Amniotic epithelial cell (primary cell): ENCODE measurements at places on chromosomes 2 and 18.
A peak's percentile ranks its signal among the peaks of the same experiment; 100 is the strongest.

- DNase-seq: no peak
Measured at GRCh38 chr2:20478961-20479360, 32.1 kb downstream of the RHOB start.

DNA sequence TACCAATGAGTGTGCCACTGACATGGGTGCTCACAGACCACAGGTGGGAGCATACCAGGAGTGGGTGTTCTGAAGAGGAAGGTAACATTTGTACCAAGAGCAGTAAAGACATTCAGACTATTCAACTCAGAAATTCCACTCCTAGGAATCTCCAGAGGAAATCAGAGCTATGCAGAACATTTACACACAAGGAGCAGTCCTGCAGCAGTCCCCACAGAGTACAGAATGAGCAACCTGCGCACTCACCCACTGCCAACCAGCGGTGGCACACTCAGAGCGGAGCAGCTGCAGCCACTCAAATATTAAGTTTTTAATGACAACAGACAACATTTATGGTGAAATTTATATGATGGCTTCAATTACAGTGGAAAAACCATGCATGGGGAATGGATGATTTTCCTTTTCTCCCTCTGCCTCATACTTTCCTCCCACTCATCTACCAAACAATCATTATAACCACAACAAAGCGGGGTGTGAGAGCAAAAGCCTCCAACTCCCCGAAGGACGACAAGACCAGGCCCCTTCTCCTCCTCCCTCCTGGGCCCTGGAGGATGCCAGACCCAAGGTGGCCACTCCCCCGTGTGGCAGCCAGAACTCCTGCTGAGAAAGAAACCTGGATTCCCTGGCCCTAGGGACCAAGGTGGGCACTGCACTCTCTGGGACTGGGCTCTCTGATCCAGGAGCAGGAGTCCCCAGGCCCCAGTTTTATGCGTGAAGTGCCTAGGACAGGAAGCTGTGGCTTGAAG, 5.4 kb downstream of the HS6ST1 start:
- peak; percentile 58 for DNase-seq

DNA sequence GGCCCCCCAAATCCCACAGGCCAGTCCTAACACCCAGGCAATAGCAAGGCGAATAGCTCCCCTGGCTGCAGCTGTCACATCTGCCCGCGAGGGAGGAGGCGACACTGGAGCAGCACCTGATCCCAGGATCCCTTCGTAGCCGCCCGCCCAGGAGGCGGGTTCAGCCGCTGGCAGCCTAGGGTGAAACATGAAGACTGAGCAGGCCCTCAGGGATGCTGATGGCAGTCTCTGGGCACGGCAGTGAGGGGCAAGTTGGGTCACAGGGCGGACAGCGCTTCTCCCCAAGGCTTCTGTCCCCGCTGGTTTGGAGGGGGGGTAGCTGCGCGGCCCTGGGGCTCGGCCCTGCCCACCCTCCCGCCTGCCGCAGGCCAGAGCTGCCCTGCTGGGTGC, 1.9 kb downstream of the DNMT3A start:
- no peak for DNase-seq

DNA sequence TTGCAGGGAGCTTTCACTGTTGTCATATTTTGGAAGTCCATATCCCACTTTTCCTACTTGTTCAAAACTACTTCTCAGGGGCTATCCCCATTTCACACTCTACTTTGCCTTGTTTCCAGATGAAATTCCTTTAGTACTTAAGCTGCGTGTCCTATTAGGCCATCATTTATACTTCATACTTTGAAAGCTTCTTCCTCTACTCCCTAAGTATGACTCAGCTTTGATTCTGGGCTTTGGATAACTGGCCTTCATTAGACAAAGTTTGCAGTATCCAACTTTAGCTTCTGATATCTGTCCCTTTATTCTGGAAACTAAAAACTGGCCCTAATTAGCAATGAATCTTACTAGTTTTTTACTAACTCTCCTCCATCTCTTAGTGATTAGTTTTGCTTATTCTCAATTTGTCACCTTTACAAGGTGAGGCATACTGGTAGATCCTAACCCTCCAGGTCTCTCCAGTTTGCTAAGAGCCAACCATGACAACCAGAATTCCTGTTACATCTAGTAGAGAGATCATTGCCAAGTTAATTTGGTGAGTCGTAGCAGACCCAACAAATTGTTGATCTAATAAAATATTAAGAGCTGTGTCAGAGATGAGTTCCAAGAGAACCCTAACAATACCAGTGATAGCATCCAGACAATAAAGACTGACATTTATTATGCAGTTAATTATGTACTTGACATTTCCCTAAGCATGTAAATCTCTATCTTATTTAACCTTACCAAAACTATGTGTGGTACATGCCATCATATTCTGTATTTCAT, 31.2 kb upstream of the ITGAV start:
- DNase-seq: peak; percentile 63

- DNase-seq: peak; percentile 4
Measured at GRCh38 chr18:26227051-26227670, 916 bp downstream of the TAF4B start.

- DNase-seq: no peak
Measured at GRCh38 chr2:120348737-120349439, 3.0 kb downstream of the INHBB start.

GRCh38 chr2:112021781-112022231, 33.3 kb upstream of the TMEM87B start:
- peak; percentile 63 for DNase-seq

DNA sequence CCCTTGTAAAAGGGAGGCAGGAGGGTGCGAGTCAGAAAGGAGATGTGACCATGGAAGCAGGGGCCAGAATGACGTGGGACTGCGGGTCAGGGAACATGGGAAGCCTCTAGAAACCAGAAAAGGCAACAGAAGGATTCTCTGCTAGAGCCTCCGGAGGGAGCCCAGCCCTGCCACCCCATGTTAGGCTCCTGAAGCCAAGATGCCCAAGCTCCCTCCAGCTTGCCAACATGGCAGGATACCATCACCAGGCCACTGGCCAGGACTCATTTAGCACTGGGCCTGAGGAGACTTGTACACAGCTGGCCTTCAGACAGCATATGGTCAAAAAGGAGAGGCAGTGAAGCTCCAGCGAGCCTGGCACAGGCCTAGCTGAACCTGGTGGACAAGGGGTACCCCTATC, 5.6 kb downstream of the TMEM247 start:
- DNase-seq: no peak

GRCh38 chr18:30469091-30469490, 573.5 kb downstream of the DSC3 start:
- no peak for DNase-seq

DNA sequence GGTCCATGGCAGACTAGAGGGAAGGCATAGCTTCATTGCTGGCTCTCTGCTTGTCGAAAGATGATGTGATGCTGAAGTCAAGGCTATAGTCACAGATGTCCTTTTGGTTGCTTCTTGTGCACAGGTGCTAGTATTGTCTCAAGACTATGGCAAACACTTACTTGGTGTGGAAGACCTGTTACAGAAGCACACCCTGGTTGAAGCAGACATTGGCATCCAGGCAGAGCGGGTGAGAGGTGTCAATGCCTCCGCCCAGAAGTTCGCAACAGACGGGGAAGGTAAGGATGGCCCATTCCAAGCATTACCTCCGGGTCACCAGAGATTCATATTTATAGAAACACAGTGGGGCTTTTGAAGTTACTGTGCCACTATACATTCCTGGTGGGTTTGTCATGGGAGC, 95.5 kb upstream of the EML6 start:
- DNase-seq: no peak

- DNase-seq: no peak
Measured at GRCh38 chr18:24080861-24081260, 58.0 kb upstream of the CABYR start.

DNA sequence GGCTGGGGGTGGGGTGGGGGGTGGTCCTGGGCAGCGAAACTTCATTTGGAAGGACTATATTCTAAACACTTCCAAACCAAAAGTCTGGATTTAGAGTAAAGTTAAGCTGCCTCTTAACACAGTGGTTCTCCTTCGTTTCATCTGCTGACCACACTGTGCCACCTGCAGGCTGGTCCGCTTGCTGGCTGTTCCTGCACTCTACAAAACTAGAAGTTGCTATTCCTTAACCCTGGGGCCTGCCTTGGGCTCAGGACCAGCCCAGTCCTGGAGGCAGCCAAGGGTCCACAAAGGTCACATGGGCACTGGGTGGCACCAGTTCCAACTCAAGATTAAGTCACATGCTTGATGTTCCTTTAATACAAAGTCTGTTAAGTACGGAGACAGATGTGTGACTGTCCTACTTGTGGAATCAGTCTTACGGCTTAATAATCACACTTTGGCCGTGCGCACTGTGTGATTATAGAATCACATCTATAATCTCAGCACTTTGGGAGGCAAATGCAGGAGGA, 195.4 kb downstream of the FAM210A start:
- DNase-seq: peak; percentile 35

DNA sequence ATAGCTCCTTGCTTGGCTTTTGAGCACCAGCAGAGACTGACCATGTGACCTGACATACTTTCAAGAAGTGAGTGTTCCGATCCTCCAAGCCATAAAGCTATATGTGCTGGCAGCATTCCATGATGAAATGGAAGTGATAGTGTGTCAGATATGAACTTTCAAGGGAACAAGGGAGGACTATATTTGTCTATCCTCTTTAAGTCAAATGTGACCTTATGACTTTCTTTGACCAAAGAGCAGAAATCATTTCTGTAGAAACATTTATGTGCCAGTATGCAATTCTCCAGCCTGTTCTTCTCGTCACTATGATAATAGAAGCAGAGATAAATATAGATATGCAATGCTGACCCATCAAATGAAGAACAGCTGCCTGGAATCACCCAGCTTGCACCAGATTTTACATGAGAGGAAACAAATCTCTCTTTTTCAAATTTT, 14.4 kb downstream of the HYCC2 start:
- DNase-seq: peak; percentile 44

DNA sequence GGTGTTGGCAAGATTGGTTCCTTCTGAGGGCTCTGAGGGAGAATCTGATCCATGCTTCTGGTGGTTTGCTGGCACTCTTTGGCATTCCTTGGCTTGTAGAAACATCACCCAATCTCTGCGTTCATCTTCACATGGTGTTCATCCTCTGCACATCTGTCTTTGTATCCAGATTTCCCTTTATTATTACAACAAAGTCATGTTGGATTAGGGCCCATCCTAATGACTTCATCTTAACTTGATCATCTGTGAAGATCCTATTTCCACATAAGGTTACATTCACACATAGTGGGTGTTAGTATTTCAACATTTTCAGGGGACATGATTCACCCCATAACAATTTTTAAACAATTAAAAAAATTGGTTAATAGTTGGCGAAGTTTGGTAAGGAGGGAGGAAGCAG, 177.4 kb upstream of the CWC22 start:
- peak; percentile 39 for DNase-seq

DNA sequence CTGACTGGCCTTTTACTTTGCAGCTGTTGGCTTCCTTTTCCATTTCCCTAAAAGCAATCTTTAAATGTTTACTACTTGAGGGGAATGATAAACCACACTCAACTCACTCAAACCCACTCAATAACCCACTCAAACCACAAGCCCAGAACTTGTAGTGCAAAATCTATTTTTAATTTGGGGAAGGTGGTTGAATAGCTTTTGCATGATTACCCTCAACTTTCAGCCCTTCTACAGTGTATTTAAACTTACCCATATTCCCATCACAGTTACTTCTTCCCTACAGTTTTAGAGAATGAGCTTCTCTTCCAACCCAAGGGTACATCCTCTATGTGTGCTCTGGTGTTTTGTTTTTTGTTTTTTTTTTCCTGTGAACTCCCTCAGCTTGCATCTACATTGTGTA, 636.1 kb downstream of the TDRD15 start:
- no peak for DNase-seq

DNA sequence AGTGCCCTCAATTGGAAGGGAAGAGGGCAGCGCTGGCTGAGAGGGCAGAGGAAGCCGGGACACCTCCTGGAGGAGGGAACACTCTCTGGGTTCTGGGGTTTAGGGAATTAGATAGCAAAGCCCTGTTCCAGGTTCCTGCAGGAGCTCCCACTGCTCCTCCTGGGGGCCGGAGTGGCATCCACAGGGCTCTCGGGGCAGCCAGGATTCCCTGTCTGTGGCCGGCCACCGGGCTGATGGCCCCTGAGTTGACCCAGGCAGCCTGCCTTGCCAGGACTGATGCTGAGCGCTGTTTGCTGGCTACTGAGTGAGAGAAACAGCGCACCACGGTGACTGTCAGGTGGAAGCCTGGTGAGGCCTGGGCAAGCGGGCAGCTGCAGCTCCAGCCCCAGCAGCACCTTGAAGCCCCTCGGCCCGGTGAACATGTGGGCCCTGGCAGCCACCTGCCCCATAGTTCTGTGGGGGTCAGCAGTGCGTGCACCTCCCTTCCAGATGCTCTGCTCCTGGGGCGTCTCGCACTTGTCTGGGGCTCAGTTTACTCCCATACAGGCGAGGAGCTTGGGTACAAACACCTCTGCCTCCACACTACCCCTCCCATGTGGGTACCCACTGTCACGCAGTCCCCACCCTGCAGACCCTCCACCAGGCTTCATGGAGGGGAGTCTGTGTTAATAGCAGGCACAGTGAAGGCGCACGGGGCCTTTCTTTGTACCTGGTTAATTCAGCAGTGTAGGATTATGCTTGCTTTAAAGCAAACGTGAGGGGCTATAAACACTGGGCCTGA, 7.7 kb upstream of the ALLC start:
- DNase-seq: no peak

DNA sequence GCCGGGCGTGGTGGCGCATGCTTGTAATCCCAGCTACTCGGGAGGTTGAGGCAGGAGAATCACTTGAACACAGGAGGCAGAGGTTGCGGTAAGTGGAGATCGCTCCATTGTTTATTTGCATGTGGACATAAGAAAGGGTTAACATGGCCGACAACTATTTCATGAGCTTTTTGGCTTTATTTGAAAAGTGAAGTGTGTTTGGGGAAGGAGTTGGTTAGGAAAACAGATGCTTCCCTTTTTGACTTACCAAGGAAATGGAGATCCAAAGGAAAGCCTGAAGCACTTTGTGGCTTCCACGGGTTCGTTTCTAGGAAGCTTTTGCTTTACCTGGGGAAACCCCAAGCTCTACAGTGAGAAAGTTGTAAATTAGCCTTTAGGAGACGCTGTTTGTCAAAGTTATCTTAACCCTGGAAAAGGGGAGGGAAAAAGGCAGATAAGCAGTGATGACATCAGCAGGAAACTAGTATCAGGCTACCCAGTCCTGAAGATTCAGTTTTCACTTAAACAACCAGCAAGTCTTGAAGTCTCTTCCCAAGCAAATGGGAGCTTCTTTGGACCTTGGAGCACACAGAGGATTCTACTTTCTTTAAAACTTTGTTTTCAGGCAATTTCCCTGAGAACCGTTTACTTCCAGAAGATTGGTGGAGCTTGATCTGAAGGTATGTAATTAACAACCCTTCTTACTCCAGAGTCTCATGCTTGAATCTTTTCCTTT, at the start of gene CASP10:
TSS of gene CASP10 (plus strand) at position 492 of the 715 bp plus-strand sequence. CDS start 2,637 bp downstream, outside the sequence.
- peak; percentile 85 for DNase-seq

- no peak for DNase-seq
Measured at GRCh38 chr2:8628179-8628865, 53.5 kb upstream of the ID2 start.
